Small intestine (tissue), 16 donors: ENCODE measurements at places on chromosomes 12 and 14. TPM values are rescaled to one million over a fixed set of nuclear protein-coding genes. Genes with fewer than 3 reads are reported as not detected.

DNA sequence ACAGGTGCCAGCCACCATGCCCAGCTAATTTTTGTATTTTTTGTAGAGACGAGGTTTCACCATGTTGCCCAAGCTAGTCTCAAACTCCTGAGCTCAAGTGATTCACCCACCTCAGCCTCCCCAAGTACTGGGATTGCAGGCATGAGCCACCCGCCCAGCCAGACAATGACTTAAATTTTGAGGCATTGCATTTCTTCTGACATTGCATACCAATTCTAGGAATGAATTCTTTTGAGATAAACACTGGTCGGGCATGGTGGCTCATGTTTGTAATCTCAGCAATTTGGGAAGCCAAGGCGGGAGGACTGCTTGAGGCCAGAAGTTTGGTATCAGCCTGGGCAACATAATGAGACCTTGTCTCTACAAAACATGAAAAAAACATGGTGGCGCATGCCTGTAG lies 2.5 kb upstream of the CELA1 start:
- DNase-seq, result no peak

DNA sequence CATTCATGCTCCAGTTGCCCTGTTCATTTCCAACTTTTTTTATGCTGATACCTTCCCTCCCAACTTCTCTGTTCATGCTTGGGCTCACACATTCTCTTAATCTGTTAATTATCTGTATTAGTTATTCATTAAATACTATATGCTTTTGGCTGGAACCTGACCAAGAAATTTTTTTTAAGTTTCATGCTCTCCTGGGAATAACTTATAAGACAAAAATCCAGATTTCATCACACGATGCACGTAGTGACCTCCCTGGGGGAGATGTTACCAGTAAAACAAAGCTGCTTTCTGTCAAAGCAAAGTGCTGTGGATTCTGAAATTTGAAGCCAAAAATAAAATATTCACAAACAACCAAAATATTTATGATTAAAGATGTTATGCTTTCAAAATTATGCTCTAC lies 215.0 kb upstream of the USP15 start:
- DNase-seq, result no peak

DNA sequence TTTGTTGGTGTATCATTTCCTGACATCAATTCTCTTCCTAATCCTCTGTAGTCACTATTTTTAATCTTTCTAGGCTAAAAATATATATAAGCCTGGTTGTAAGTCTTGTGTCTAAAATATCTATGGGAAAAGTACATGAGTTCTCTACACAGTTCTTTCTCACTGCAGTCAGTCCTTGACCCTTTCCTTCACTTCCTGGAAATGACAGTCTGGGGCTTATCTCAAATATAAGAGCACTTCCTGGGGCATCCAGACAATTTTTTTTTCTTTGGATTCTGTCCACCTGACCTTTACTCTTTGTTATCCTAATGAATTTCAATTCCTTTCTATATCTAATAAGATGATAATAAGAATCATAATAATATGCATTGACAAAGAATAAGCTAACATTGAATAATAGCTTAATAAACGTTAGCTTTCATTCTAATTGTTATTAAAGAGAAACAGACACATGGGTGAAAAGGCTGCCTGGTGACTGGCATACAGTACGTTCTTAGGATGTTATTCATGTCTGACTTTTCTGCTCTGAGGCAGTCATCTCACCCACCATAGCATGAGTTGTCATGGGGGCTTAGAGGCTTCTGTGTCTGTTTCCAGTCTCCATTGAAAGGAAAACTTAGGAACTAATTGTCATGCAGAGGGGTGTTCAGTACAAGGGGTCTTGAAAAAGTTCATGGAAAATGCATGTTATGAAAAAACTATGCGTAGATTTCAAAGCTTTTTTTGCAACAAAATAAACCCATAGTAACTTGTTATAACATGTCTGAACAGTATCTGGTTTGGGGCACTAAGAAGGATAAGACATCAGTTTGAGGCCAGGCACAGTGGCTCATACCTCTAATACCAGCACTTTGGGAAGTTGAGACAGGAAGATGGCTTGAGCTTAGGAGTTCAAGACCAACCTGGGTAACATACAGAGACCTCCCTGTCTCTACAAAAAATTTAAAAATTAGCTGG lies 66.2 kb upstream of the DNM1L start:
- no peak for DNase-seq

Gene CCDC177
- 0.03 TPM for polyA plus RNA-seq

DNA sequence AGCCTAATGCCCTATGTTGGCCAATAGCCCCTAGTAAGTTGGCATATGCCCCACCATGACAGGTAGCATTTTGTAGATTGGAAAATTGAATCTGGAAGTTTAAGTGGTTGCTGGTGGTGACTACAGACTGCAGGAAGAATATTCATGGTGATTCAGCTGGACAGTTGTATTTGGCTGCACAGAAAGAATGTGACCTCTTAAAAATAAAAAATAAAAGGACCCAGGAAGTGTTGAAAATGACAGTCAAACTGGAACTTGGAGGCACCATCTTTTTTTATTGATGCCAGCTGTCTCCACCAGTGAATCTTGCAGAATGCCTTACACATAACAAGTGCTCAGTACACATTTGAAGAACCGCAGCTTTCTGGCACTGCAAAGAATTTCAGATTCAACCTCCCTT lies 73.9 kb downstream of the PRMT8 start:
- no peak for DNase-seq

Gene KRT79
- not detected for polyA plus RNA-seq

GRCh38 chr14:88154926-88155325 lies 150.0 kb downstream of the GPR65 start:
- no peak for DNase-seq

Gene ZFHX2
- not detected for polyA plus RNA-seq

Gene KLRD1
- polyA plus RNA-seq, result 0.72 TPM

GRCh38 chr12:110543252-110543959 lies 39.7 kb downstream of the PPTC7 start:
- peak; percentile 69 for DNase-seq

DNA sequence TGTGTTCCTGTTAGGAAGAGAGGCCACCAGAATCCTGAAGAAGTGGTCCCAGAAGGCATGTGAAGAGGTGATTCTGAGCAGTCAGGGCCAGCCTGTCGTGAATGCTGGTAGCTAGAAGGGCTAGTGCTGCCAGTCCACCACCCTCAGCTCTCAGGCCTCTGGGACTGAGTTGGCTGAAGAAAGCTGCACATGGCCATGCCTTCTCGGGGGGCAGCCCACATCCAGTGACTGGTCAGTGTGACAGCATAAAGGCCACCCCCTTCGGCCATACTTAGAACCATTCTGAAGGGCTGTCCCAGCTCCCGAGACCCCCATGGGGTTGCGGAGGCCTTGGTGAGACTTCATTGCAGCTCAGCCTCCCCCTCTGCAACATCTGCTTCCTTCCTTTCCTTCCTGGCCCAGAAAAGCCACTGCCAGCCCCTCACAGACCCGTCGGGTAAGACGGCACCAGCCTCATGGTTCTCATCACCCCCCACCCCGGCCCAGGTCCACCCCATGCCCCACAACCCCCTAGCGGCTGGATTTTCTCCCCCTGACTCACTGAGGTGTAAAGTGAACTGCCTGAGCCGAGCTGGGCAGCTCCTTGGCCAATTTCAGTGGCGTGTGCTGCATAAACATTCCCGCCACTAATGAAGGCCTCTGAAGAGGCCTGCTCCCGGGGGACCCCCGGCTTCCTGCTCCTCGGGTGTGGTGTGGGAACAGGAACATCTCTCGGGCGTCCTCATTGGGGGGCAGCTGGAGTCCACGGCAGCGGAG lies 49.5 kb upstream of the DIO3 start:
- DNase-seq, result no peak

- DNase-seq, result no peak
Measured at GRCh38 chr14:36238666-36239363, 62.3 kb upstream of the PTCSC3 start.

Gene CLMN
- 25.0 TPM for polyA plus RNA-seq

DNA sequence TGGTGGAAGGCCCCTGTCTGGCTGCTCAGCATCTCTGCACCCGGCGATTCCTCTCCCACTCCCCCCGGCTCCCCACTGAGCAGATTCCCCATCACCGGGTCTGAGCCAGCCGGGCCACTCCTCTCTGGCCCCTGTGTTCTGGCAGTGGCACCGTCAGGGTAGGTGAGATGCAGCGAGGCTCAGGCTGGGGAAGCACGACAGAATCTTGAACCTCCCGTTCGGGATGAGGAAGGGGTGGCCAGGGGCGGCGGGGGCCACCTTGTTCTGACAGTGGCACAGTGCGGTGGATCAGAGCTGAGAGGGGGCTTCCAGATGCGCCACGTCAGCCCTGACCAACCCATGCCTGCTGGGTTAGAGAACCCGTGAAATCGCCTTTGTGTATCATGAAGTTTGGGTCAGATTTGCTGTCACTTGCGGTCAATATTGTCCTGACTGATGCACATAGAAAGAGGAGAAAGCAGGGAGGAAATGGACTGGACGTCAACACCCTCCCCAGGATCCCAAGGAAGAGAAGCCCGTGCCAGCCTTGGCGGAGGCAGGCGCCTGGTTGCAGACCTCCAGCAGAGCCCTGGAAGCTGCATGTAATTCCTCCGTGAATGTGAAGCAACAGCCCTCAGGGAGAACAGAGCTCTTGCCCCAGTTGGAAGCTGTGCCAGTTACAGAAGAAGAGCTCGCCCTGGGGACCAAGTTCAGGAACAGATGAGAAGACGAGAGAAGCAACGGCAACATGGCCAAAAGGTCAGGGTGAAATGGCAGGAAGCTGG lies 137.1 kb upstream of the SFSWAP start:
- DNase-seq, result no peak

Gene PROX2
- polyA plus RNA-seq, result not detected

DNA sequence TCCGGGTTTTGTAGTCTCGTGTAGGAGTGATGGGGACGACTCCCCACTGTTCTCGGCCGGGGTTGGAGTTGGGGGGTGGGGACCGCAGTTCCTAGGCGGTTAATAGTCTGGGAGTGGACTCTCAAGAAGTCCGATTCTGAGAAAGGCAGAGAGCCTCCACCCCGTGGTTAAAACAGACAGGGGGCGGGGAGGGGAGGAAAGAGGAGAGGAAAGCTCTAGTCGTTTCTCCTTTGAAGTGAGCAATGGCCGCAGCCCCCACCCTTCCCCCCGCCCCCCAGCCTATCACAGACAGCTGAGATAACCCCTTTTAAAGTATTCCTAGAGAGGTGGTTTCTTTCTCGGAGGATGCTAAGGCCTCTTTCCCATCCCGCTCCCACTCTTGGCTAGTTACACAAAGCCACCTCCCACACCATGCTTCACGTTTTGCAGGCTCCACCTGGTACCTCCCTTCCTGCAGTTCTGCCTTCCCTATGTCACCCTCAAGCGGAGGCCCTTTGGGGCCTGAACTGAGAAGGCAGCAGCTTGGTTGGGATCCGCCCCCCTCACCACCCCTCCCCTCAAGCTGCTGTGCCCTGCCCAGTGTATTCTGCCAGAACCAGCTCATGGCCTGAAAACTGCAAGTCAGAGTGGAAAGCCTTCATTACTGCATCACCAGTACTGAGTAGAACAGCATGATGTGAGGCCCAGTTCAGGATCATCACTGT lies 853 bp downstream of the USP5 start:
- no peak for DNase-seq

Gene RAD9B
- not detected for polyA plus RNA-seq

DNA sequence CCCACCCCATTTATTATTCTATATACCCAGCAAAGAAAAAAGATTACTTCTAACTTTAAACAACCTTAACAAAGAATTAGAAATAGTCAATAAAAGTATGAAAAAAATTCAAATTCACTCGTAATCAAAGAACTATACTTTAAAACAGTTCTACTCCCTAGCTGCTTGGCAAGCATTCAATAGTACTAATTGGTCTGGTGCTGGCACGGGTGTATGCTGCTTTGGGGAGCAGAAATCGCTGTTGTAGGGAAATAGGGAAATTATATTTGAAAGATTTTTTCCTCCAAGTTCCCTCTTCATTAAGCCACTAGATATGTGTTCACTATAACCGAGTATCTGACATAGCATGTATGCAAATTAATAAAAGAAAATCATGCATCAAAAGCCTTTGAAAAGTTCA lies 65.7 kb downstream of the DICER1 start:
- DNase-seq, result no peak

DNA sequence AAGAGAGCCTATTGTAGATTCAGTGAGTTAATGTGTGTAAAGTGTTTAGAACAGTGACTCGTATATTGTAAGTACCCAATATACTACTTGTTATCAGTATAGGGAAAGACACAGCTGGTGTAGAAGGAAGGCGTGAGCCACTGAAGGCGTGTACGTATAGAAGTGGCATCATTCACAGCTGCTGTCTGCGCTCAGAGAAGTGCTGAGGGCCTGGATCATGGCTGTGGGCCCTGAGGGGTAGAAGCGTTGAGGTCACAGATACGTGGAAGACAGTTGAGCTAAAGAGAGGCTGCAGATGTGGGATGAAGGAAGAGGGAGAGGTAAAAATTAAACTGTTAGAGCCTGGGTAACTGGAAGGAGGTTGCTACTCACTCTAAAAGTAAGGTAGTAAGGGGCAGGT lies 5.9 kb downstream of the C12orf75 start:
- DNase-seq, result no peak

Gene CD69
- polyA plus RNA-seq, result 4.1 TPM
